ENCODE measurements at places on chromosomes 5 and 9.

- no peak for DNase-seq
These were observed 324.8 kb downstream of the TMEM38B start for GRCh38 chr9:106019039-106019680.

- no peak for DNase-seq
These were observed 200.5 kb downstream of the EBF1 start for GRCh38 chr5:158899211-158899610.

GRCh38 chr5:132059696-132060500 lies 557 bp upstream of the IL3 start:
- DNase-seq, result no peak

- no peak for DNase-seq
These were observed 33.1 kb upstream of the SMARCA2 start for GRCh38 chr9:1982074-1982473.

DNA sequence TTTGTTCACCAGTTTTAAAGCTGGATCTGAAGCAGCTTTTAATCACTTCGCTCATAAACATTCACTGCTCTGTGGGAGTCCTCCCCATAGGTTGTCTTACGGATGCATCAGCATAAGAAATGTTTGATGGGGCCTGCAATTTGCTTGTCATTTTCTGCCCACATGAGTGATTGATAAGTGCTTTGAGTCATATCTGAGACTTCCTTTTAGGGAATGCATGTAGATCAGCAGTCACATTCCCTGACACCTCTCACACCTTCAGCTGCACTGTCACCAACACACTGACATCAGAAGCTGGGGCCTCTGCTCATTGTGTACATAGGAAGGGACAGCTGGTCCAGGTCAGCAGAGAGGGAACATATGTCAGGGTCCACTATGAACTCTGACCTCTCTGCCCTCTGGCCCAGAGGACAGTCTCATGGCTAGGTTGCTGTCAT lies 84.1 kb upstream of the SPATA31D4 start:
- no peak for DNase-seq

- DNase-seq, result no peak
These were observed 196.7 kb upstream of the HAPLN1 start for GRCh38 chr5:83917261-83917908.

DNA sequence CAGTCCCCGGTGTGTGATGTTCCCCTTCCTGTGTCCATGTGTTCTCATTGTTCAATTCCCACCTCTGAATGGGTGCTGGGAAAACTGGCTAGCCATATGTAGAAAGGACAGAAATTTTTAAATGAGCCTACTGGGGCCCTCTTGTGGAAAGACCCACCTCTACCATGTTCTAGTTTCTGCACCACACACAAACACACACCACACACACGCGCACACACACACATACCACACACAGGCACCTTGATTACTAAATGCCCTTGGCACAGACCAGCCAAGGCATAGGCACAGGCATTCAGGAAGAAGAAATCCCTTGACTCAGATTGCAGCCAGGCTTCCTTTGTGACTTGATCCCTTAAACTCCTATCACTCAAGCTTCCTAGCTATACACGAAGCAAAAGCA lies 60.5 kb downstream of the SIL1 start:
- DNase-seq, result no peak

GRCh38 chr5:14895301-14895700 lies 23.7 kb upstream of the ANKH start:
- DNase-seq, result no peak

GRCh38 chr9:36064448-36065037 lies 27.8 kb downstream of the RECK start:
- no peak for DNase-seq

GRCh38 chr9:88605512-88606362 lies 70.8 kb downstream of the NXNL2 start:
- no peak for DNase-seq

DNA sequence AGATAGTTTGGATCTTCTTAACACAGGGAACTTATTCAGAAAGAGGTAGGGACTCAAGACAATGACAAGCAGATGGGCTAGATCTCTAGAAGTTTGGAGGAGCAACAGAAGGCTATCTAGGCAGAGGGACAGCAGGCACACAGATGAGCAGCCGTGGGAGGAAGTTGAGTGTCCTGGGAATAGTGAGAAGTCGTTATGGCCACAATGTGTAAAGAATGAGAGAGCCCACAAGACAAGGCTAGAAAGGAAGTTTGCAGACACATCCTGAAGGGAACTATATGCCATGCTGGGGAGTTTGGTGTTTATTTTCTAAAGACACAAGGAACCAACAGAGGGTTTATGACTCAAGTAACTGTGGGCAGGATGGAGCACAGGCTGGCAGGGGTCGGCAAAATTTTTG lies 160.6 kb downstream of the PALM2AKAP2 start:
- no peak for DNase-seq

DNA sequence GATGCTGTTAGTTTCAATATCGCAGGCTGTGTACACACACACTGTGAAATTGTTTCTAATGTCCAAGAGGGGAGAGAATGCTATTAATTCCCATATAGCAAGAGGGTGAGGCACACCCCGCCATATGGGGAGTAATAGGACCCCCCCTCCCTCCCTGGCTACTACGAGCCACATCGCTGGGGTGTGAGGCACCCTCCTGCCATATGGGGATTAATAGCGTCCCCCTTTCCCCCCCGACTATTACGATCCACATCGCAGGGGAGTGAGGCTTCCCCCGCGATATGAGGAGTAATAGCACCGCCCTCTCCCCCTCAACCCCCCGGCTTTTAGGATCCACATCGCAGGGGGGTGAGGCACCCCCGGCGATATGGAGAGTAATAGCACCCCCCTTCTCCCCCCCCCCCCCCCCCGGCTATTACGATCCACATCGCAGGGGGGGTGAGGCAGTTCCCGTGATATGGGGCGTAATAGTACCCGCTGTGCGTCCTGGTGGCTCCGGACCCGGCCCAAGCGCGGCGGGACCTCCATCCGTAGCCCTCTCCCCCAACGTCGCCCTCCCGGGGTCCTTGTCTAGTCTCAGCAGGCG lies 494 bp upstream of the STK32A start:
- no peak for DNase-seq

- no peak for DNase-seq
These were observed 275.6 kb downstream of the CETN3 start for GRCh38 chr5:90133941-90134340.

DNA sequence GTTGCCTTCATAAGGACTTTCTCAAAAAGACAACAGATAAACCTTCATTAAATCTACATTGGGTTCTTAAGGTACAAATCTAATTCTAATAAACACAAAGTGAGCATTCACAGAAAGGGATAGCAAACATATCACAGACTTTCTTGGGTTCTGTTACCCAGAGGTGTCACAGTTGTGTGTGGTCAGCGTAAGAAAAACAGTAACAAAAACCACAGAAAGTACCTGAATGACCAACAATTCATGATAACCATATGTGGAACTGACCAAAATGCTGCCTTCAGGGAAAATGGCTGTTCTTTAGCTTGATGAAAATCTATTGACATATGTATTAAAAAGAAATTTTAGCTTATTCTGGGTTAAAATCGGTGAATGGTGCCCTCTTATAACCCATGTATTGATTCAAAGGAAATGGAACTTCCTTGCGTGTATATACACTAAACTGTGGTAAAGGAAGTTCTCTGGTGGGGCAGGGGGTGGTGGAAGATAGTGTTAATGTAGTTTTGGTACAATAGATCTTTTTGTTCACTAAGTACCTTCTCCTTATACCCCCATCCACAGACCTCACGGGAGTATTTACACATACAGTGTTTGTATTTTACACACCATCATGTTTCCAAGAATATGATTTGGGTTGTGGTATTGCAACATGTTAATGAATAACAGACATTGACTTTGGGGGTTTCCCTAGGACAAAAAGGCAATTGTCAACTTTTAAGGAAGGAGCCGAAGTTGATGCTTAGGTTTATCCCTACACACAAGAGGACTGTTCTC lies 152.5 kb downstream of the APBA1 start:
- no peak for DNase-seq
